ENCODE measurements at places on chromosomes 3 and 15. TPM values are rescaled to one million over a fixed set of nuclear protein-coding genes. Genes with fewer than 3 reads are reported as not detected.

The GTPBP8 gene
- 35.7 TPM for total RNA-seq

DNA sequence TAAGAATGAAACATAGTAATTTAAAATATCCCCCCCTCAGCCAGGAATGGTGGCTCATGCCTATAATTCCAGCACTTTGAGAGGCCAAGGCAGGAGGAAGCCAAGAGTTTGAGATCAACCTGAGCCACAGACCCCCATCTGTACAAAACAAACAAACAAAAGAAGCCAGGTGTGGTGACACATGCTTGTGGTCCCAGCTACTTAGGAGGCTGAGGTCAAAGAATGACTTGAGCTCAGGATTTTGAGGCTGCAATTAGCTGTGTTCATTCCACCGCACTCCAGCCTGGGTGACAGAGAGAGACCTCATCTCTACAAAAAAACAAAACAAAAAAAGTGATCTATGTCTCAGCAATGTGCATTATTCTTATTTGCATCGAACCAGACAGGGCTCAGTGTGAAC, 800.8 kb downstream of the MCTP2 start:
- no peaks in the 10 kb centered on the region for H3K27me3 ChIP-seq
- H3K36me3 ChIP-seq = no peaks in the 10 kb centered on the region
- H3K4me3 ChIP-seq = no peak overlapping the region
- H3K27ac ChIP-seq = no peak overlapping the region

DNA sequence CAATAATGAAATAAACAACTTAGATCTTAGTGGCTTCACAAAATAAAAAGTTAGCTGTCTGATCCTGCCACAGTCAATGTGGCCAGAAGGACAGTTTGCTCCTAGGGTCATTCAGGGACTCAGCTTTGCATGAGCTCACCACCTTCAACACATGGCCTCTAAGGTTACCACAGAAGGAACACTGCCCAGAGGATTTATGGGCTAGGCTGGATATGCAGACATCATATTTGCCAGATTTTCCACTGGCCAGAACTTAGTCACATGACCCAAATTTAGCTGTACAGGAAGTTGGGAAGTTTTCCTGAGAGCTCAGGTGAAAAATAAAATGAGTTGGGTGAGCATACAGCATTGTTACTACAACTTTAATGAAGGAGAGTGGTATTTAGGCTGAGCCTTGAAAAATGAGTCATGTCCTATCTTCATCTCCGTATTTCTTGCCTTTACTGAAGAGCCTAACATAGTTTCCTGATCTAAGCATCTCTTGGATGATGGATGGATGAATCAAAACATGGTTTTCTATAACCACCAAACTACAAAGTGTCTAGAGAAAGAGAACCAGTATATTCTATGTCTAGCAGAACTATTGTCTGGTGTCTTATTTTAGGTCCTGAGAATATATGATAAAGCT, 54.9 kb upstream of the TMEM108 start:
- H3K27me3 ChIP-seq = no peaks in the 10 kb centered on the region
- no peak overlapping the region for H3K4me3 ChIP-seq
- H3K36me3 ChIP-seq = no peaks in the 10 kb centered on the region
- no peaks in the 10 kb centered on the region for H3K4me1 ChIP-seq
- DNase-seq = no peak

GRCh38 chr3:172154768-172155664, 115.6 kb downstream of the FNDC3B start:
- H3K27ac ChIP-seq = no peak overlapping the region
- peaks cover 28% of the 10 kb centered on the region for H3K4me1 ChIP-seq
- peaks cover 4% of the 10 kb centered on the region for H3K36me3 ChIP-seq
- no peaks in the 10 kb centered on the region for H3K27me3 ChIP-seq
- no peak overlapping the region for H3K4me3 ChIP-seq
- no peak for DNase-seq

GRCh38 chr15:95968856-95969255, 361.6 kb upstream of the NR2F2 start:
- no peaks in the 10 kb centered on the region for H3K27me3 ChIP-seq
- no peak for DNase-seq
- no peak overlapping the region for H3K27ac ChIP-seq
- H3K4me1 ChIP-seq = no peaks in the 10 kb centered on the region

GRCh38 chr3:58683466-58683865, 16.9 kb upstream of the FAM3D start:
- H3K4me1 ChIP-seq = peaks cover 7% of the 10 kb centered on the region
- peaks cover 16% of the 10 kb centered on the region for H3K27me3 ChIP-seq
- H3K4me3 ChIP-seq = no peak overlapping the region
- DNase-seq = peak; percentile 50
- H3K36me3 ChIP-seq = no peaks in the 10 kb centered on the region

- peaks cover 6% of the 10 kb centered on the region for H3K27me3 ChIP-seq
- DNase-seq = no peak
- H3K36me3 ChIP-seq = no peaks in the 10 kb centered on the region
- H3K4me3 ChIP-seq = no peak overlapping the region
- H3K4me1 ChIP-seq = no peaks in the 10 kb centered on the region
Observed at GRCh38 chr3:149324332-149324731, 9.1 kb downstream of the TM4SF18 start.

- H3K36me3 ChIP-seq = no peaks in the 10 kb centered on the region
- H3K27ac ChIP-seq = no peak overlapping the region
- no peak overlapping the region for H3K4me3 ChIP-seq
- no peaks in the 10 kb centered on the region for H3K27me3 ChIP-seq
- no peak for DNase-seq
- peaks cover 3% of the 10 kb centered on the region for H3K4me1 ChIP-seq
Observed at GRCh38 chr3:113136071-113136470, 75.3 kb upstream of the BOC start.

- H3K27ac ChIP-seq = no peak overlapping the region
- peaks cover 11% of the 10 kb centered on the region for H3K27me3 ChIP-seq
- no peak overlapping the region for H3K4me3 ChIP-seq
- H3K4me1 ChIP-seq = no peaks in the 10 kb centered on the region
Observed at GRCh38 chr15:71414853-71415252, 299.6 kb downstream of the THSD4 start.

Measured in activated CD4-positive, alpha-beta memory T cell treated with anti-CD3 and anti-CD28 coated beads for 36 hours (primary cell).